Esophagus mucosa (tissue), 1 donor: ENCODE measurements at places on chromosomes 4 and X. TPM values are rescaled to one million over a fixed set of nuclear protein-coding genes. Genes with fewer than 3 reads are reported as not detected.
A peak's percentile ranks its signal among the peaks of the same experiment; 100 is the strongest.

Gene GAGE13
- total RNA-seq = not detected

Gene ASMT
- not detected for total RNA-seq

Gene SPATA18
- total RNA-seq = 11.9 TPM

Gene ODAPH
- total RNA-seq = 0.12 TPM

Gene GPRASP2
- total RNA-seq = 3.1 TPM

Gene OPHN1
- 4.7 TPM for total RNA-seq

Gene EPGN
- total RNA-seq = 170 TPM

Gene CENPVL1
- not detected for total RNA-seq

Gene SULT1B1
- total RNA-seq = 1.3 TPM

Gene FAM236B
- total RNA-seq = not detected

Gene MAGEA11
- not detected for total RNA-seq

Gene VCX3B
- total RNA-seq = not detected

Gene AREG
- 21.0 TPM for total RNA-seq

DNA sequence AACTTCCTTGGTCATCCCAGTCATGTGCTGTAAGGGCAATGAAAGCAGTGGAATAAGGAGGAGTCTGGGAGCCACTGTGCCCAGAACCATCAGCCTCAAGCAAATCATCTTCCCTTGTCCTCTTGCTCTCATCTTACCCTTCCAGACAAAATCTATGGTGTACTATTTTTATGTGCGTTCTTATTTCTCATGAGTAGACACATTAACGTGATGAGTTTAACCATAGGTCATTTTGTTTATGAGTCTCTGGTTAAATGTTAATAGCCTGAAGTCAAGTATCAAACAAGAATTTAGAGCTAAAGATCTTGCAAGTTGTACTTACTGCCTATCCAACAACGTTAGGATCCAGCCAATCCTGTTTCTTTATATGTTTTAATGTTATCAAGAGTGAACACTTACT, 495.3 kb downstream of the SPRY1 start:
- no peak for ATAC-seq

DNA sequence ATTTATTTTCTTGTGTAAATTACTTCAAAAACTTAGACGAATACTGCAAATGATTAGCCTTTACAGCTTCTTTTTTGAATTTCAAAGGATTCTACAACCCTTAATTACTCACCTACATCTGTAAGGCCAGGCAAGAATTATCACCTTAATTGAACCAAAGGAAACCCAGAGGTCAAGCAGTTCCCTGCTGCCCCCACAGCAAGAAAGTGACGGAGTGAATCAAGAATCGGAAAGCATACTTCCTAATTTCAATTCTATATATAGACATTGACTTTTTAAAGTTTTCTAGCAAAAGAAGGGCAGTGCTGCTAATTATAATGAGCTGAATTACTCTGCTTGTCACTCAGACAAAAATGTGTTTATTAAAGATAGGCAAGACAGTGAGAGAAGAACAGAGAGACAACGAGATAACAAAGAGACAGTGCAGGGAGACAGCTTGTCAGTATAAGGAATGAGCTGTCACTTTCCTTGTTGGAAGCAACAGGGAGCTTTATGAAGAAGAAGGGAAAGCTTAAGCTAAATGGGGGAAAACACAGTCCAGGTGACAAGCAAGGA, 47.5 kb upstream of the SPANXN4 start:
- no peak for ATAC-seq

- no peak for ATAC-seq
These were observed 4.2 kb downstream of the MYOZ2 start for GRCh38 chr4:119139822-119140252.

DNA sequence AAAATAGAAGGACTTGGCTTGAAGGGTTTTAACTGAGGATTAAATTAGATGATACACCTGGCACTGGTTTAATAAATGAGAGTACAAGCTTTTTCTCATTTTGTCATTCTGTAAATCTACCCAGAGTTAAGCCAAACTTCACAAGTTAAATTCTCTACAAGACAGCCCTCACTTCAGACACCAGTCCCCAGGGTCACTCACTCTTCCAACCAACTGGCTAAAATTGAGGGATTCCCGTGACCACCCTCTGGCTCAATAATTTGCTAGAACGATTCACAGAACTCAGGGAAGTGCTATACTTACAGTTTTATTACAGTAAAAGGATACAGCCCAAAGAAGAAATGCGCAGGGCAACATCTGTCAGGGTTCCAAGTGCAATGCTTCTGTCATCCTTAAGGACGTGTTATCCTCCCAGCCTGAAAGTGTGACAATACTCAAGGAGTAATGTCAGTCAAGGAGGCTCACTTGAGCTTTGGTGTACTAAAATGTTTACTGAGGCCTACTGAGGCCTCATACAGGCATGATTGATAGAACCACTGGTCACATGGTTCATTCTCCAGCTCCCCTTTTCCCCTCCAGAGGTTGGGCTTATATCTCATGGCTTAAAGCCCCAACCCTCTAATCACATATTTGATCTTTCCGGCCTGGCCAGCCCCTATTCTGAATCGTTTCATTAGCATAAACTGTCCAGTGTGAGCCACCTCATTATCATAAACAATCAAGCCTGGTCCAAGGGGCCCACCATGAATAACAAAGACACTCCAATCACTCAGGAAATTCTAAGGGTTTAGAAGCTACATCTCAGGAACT, 9.6 kb upstream of the TMSB4X start:
- no peak for ATAC-seq

DNA sequence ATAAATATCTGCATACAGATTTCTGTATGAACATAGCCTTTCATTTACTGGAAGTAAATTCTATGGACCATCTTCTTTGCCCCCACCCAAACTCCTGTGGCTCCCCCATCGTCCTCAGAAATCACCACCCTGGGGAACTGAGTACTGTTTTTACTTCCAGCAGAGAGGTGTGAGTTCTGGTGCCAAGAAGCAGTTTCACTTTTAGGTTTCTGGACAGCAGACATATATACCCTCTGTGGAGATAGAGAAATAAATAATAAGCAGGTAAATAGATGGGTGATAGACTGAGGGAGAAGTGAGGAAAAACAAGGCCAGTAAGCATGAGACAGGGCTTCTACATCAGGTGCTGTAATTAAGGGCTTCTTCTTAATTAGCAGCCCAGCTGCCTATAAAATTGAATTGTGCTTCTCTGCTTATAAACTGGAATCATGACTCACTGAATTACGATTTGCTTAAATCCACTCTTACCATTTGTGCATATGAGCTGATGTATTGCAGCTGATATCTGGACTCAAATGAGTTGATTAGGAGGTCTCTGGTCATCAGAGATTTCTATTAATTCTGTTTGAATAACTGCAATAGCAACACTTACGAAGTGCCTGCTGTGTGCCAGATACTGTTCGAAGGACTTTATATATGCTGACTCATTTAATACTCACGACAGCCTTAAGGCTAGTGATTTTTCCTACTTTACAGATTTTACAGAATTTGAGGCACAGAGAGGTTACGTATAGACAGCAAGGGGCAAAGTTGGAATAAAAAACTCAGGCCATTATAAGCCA, 60.8 kb upstream of the DHX15 start:
- no peak for ATAC-seq

GRCh38 chr4:131509521-131509920, 1639.6 kb upstream of the PCDH10 start:
- no peak for ATAC-seq

DNA sequence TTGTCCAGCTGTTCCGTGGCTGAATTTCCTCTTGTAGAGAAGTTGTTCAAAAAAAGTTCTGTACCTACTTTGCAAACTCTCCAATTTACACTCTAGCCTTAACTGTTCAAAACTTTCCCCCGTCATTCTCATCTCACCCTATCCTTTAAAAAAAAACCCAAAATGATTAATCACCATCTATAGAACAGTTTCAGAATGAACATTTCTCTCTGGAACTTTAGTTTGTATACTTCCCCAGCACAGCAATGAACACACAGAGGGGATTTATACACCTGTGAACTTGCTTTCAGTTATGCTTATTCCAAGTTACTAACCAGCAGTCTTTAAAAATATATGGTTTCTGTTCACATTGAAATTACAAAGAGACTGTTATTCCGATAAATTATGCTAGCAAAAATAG, 1.2 kb downstream of the GEMIN8 start:
- ATAC-seq = no peak

DNA sequence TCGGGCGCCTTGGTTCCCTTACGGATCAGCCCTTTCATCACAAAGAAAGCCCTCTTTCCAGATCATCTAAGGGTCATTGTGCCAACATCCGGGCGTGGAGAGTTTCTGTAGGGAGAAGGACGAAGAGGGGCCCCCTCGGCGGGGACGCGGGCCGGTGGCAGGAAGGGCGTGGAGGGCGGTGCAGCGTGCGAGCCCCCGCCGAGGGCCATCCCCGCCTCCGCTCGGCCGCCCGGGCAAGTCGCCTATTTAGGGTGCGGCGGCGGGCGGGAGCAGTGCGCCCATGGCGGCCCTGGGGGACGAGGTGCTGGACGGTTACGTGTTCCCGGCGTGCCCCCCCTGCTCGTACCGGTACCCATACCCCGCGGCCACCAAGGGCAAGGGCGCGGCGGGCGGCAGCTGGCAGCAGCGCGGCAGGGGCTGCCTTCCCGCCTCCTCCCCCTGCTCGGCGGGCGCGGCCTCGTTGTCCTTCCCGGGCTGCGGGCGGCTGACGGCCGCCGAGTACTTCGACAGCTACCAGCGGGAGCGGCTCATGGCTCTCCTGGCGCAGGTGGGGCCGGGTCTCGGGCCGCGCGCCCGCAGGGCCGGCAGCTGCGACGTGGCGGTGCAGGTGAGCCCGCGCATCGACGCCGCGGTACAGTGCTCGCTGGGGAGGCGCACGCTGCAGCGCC, at the start of gene ZAR1:
TSS of gene ZAR1 (plus strand) at position 241 of the 668 bp plus-strand sequence. CDS start at position 281, 40 bp downstream.
- peak; percentile 48 for ATAC-seq

GRCh38 chr4:16043642-16044498, 40.0 kb downstream of the PROM1 start:
- no peak for ATAC-seq

DNA sequence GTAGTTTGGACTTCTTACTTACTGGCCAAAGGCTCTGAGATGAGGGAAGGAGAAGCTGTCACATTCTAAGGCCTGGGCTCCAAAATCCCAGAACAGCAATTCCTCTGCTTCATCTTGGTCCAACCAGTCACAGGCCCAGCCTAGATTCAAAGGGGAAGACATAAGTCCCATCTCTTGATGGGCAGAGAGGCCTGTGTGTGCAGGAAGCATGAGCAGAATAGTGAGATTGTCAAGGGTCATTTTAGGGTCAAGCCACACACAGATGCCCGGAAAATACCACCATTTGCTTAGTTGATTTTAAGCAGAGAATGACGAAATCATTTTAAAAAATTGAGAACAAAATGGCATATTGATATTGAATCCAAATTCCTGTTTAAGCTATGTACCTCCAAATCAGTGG, 580.9 kb upstream of the ZFP42 start:
- no peak for ATAC-seq

- ATAC-seq = peak; percentile 82
These were observed 19.7 kb upstream of the PRPS2 start for GRCh38 chrX:12771445-12772069.

GRCh38 chr4:163157157-163157556, 9.5 kb downstream of the NAF1 start:
- ATAC-seq = no peak

GRCh38 chr4:87391576-87392054, 627 bp upstream of the HSD17B11 start:
- no peak for ATAC-seq

DNA sequence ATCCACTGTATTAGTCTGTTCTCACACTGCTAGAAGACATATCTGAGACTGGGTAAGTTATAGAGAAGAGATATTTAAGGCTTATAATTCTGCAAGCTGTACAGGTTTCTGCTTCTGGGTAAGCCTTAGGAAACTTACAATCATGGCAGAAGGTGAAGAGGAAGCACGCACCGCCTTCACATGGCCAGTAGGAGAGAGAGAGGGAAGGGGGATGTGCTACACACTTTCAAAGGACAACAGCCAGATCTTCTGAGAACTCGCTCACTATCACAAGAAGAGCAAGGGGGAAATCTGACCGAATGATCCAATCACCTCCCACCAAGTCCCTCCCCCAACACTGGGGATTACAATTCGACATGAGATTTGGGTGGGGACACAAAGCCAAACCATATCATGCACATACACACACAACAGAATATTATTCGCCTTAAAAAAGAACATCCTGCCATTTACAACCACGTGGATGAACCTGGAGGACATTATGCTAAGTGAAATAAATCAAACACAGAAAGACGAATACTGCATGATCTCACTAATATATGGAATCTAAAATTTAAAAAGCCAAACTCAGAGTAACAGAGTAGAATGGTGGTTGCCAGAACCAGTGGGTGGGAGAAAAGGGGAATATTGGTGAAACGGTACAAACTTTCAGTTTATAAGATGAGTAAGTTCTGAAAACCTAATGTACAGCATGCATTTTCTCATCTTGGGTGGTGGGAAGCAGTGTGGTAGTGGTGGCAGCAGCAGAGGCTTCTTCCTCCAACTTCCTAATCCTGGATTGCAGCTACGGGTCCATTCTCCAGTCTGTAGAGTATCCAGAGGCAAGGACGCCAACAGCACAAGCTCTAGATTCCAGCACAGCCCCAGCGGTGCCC, 12.8 kb downstream of the FRYL start:
- no peak for ATAC-seq

DNA sequence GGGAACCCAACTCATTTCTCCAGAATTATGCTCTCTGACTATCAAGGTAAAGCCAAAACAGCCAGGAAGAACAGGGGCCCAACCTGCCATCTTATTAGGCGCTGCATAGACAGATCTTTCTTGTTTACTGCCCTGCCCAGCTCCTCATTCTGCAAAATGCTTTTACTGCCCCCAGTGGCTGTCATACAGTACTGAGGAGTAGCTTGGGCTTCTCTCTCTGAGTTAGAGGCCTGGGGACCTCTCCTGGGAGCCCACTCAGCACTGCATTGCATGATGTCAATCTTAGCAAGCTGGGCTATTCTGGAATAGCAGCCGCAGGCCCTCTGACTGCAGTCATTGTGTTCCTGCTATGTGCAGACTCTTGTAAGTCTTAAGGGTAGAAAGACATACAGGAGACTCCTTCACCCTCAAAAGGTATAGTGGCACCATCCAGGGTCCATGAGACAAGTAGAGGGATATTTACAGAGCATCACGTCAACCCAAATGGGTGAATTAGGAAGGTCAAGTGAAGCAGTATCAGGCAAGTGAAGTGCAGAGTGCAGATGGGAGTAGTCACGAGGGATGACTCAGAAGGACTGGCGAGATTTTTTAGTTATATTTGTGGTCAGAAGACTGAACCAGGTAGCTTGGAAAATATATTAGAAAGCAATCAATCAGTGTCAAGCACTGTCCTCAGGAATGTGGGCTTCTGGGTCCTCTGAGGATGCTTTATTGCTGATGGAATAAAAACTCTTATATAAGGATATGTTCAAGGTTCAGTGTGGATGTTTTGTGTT, 294.1 kb upstream of the SFRP2 start:
- ATAC-seq = no peak

DNA sequence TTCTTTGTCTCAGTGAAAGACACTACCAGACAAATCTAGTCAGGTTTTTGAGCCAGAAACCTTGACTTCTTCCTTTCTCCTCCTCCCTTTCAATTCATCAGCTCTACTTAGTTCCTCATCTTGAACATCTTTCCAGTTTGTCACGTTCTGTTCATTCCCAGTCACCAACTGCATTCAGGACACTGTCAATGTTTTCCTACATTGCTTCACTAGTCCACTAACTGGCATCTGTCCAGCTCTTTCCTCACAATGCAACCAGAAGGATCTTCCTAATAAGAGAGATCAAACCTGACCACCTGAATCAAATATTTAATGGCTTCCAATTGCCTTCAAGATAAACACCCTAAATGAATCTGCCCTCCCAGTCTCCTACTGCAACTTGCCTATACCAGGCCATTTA, 52.5 kb downstream of the SYNPO2 start:
- no peak for ATAC-seq
